DND-41 (cell line): ENCODE measurements at places on chromosomes 11 and 22.
A peak's percentile ranks its signal among the peaks of the same experiment; 100 is the strongest.

DNA sequence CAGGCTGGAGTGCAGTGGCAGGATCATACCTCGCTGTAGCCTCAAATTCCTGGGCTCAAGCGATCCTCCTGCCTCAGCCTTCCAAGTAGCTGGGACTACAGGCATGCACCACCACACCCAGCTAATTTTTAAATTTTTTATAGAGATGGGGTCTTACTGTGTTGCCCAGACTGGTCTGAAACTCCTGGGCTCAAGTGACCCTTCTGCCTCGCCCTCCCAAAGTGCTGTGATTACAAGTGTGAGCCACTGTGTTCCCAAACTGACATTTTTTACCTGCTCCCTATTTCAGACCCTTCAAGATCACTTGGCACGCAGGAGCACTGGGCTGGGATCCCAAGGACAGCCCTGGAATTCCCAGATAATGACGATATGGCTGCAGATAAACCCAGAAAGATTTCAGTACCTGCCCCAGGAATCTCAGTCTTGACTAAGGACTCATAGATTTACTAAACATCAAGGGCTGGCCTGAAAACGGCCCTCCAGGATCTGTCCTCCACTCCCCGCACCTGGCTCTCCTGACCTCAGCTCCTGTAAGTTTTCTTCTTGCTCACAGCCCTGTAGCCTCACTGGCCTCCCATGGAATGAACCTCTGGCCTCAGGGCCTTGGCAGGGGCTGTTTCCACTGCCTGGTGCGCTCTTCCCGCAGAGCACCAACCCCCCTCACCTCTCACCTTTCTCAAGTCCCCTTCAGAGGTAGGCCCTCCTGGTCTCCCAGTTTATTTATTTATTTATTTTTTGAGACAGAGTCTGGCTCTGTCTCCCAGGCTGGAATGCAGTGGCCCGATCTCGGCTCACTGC is 3.6 kb upstream of the CSNK1E start:
- peaks cover 15% of the 10 kb centered on the region for H3K4me1 ChIP-seq
- H3K27me3 ChIP-seq, result no peaks in the 10 kb centered on the region
- no peak for DNase-seq
- no peak overlapping the region for H3K4me3 ChIP-seq
- H3K27ac ChIP-seq, result no peak overlapping the region

DNA sequence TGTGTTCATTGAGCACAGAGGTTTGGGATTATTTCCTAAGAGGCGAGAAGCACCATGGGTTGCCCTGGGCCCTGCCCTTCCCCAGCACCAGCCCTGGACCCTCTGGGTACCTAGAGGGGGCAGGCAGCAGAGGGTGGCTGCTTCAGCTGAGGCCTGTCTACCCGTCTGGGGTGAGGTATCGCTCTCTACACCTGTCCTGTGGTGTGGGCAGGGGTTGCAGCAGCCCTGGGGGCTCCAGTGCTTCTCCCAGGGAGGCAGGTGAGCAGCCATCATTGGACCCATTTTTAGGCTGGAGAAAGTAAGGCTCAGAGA is 15.6 kb downstream of the PRDM11 start:
- H3K36me3 ChIP-seq, result no peaks in the 10 kb centered on the region
- DNase-seq, result no peak
- no peak overlapping the region for H3K4me3 ChIP-seq

DNA sequence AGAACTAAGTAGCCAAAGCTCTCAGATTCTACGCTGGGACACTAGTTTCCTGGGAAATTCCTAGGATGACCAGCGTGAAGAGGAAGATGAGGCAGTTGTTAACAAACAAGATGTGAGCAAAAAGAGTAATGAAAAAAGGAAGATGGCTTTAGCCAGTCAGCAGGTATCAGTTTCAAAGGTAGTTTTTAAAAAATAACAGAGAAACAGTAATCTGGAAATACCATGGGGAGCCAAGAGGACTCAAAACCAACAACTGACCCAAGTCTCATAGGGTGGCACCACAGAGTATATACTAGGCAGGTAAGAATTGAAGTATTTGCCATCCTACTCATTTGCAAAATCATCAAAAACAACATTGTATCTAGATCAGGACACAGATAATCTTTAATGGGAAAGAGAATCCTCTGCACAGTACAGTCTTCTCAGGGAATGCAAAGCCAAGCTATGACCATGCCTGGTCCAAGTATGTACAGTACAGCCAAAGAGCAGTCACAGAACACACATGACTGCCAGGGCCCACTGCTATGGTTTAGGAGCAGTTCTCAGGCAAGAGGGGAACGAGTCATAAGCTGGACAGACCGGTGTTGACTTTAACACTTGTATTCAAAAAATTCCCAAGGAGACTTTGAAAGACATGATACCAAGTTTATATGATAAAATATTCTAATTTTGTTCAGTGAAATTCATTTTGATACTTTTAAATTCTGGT is 20.6 kb downstream of the MSANTD4 start:
- H3K27ac ChIP-seq, result no peak overlapping the region
- H3K27me3 ChIP-seq, result no peaks in the 10 kb centered on the region
- H3K4me3 ChIP-seq, result no peak overlapping the region
- H3K36me3 ChIP-seq, result peaks cover 45% of the 10 kb centered on the region
- DNase-seq, result no peak

- H3K4me3 ChIP-seq, result peak overlapping the region; percentile 57
- H3K27me3 ChIP-seq, result peaks cover 40% of the 10 kb centered on the region
- peak; percentile 68 for DNase-seq
- peaks cover 8% of the 10 kb centered on the region; the same call in 1 of the 2 replicates for H3K4me1 ChIP-seq
Measured at GRCh38 chr11:119356349-119357031, 10.0 kb upstream of the MFRP start.

- no peak for DNase-seq
- no peaks in the 10 kb centered on the region for H3K27me3 ChIP-seq
- H3K4me1 ChIP-seq, result no peaks in the 10 kb centered on the region
- H3K36me3 ChIP-seq, result no peaks in the 10 kb centered on the region
- no peak overlapping the region for H3K27ac ChIP-seq
Measured at GRCh38 chr11:75516886-75517285, 8.9 kb downstream of the GDPD5 start.

- peak; percentile 53 for DNase-seq
- no peak overlapping the region for H3K4me3 ChIP-seq
Measured at GRCh38 chr11:12235947-12236743, 125.8 kb downstream of the MICAL2 start.

GRCh38 chr11:78032090-78032489 is 9.0 kb upstream of the KCTD14 start:
- no peak for DNase-seq
- no peak overlapping the region for H3K4me3 ChIP-seq
- no peaks in the 10 kb centered on the region for H3K27me3 ChIP-seq
